ENCODE measurements at places on chromosomes 12 and 14. TPM values are rescaled to one million over a fixed set of nuclear protein-coding genes. Genes with fewer than 3 reads are reported as not detected.

GRCh38 chr14:71650187-71650755 is 282.0 kb upstream of the RGS6 start:
- DNase-seq = no peak

DNA sequence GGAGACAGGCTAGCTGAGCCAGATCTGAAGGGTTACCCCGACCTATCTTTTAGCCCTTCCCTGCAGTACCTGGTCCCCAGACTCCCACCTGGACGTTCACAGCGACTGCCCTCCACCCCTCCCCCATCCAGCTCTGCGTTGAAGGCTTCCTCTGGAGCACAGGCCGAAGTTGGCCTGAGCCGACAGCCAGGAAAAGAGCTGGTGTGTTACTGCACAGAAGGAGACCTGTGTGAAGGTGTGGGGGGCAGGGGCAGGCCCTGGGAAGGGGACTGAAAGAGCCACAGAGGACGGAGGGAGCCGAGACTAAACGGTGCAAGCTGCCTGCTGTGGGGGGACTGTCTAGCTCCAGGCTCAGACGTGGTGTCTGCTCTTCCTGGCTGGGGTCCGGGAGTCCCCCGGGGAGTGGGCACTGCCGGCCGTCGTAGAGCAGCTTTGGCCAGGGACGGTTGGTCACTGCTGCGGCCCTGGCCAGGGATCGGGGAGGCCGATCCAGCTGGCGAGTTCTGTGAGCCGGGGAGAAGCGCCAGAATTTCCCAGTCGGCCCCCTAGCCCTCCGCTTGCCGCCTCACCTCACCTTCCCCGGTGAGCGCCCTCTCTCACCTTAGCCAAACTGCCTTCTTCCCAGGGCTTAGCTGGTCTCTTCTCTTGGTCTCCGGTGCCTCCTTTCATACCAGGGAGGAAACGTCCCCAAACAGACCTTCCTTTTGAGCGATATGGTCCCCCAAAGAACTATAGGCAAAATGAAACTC is 899 bp upstream of the COL2A1 start:
- DNase-seq = no peak

DNA sequence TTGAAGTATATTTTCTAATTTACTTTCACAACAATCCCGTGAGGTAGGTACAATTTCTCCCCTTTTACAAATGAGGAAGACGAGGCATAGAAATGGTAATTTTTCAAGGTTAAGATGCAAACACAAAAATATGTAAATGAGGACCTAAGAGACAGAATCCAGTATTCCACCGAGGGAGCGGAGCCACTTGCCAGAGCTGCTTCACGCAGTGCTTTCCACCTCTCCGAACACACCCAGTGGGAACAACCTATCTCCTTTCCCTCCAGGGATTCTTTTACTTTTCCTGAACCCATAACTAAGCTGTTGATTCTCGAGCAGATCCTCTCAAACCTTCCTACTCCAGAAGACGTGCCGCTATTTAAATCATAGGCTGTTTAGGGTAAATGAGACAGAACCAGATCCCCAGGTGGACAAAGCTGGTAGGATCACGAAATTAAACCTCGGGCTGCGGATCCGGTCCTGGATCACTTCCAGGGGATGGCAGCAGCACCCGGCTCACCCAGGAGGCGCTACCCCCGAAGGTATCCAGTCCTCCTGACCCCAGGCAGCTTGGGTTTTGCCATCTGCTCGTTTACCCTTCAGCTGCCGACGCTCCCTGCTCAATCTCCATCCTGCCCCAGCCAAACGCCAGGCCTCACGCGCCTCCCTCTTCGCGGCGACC is 1.5 kb downstream of the DDHD1 start:
- peak; percentile 33 for DNase-seq

DNA sequence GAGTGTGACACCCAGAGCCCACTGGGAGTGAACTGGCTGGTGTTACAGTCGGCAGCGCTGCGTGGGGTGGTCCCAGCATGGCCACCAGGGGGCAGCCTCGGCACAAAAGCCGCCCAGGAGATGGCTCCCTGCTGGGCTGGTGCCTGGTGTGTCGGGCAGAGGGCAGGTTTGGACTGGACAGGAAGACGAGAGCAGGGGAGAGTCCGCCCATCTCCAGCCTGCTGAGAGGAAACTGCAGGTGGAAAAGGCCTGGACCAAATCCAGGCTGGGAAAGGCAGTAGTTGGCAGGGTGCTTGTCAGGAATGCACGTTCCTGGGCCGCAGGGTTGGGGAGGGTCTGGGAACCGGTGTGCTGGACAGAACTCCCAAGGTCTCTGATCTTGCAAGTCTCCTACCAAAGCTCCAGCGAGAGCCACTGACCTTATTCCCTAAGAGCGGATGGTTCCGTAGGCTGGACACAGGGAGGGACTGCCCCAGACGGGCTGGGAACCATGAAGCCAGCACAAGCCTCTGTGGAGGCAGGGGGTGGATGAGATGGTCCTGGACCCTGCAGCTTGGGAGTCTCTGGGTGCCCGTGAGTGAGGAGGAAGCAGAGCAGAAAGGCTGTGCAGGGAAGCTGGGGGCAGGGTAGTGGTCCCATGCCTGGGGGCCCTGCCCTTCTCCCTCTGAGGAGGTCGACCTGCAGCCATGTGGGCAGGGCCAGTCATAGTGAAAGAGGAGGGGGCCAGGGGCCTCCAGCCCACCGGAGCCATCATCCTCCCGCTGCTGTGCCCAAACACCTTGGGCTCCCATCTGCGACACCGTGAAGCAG is 1.8 kb downstream of the AHNAK2 start:
- DNase-seq = peak; percentile 79

- no peak for DNase-seq
These were observed 84.0 kb downstream of the ITPK1 start for GRCh38 chr14:93031505-93032315.

DNA sequence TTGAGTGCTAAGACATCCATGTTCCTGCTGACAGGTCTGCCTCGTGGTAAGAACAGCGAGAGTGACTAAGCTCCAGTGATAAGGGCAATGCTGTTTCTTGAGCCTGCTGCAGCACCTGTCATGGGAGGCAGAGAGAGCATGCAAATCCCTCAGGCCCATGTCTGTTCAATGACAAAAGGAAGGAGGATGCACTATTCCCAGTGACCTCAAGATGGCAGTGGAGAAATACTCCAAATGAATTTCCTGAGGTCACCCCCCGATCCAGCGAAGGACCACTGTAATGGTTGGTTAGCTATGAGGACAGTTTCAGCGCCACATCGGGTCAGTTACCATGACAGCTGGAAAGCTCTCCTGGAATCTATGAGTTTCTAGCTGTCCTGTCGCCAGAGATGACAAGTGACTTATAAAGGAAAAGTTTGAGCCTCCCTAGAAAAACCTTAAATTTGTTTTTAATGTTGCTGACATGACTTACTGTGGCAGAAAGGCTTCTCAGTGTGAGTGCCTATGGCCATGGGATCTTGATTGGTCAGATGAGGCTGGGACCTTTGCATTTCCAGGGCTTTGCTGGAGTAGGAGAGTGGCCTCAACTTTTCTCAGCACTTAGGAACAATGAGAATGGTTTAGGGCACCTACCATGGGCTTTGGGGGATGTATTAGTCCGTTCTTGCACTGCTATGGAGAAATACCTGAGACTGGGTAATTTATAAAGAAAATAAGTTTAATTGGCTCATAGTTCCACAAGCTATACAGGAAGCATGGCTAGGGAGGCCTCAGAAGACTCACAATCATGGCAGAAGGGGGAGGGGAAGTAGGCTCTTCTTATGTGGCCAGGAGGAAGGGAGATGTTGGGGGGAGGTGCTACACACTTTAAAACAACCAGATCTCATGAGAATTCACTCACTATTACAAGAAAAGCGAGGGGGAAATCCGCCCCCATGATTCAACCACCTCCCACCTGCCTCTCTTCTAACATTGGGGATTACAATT is 88.0 kb upstream of the TMEM260 start:
- no peak for DNase-seq

DNA sequence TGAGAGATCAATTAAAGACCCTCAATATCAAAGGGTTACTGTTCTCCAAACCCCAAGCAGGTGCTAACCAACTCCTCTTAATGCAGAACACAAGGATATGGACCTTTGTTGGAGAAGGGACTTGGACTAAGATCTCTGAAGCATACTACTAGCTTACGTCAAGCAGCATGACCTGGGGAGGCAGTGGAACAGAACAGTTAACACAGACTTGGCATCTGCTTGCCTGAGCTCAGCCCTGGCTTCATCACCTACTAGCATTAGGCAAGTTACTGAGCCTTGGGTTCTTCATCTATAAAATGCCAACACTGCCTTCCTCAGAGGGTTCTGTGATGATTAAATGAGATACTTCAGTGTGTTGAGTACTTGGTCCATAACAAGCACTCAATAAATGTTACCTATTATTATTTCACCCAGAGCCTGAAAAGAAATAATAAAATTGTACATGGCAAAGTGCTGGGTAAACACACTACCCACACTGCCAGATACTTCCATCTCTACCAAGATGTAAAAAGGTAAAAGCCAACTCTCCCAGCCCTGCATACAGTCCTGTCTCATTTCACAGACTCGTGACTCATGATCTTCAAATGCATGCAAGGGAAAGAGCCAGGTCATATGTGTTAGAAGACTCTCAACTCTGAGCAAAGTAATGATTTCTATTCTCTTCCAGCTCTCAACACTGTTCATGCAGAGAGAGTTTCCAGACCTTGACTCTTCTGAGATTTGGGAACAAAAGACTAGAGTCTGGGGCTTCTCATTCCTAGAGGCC is 39.7 kb downstream of the FMNL3 start:
- no peak for DNase-seq

The LBHD2 gene
- total RNA-seq = not detected

The SLC5A8 gene
- 0.14 TPM for total RNA-seq

The MYF6 gene
- not detected for total RNA-seq

- no peak for DNase-seq
These were observed 1.1 kb downstream of the WDR20 start for GRCh38 chr14:102140750-102141145.

DNA sequence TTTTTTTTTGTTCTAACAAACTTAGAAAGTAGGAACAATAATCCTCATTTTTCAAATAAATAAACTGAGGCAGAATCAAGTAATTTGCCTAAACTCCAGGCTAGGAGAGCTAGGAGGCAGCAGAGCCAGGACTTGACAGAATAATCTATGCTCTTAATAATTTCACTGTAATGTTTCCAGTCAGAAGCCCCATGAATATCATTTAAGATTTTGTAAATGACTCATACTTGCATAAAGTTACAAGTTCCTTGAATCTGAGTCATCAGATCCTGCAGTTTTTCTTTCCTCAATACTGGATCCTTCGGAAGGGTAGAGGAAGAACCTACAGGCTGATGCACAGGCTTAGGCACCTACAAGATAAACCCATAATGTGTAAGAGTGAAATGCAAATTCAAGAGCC is 29.0 kb downstream of the CAPRIN2 start:
- no peak for DNase-seq

The CLEC1A gene
- 5.3 TPM for total RNA-seq

GRCh38 chr12:80314741-80315140 is 129.3 kb upstream of the PTPRQ start:
- no peak for DNase-seq

The CABP1 gene
- total RNA-seq = 2.1 TPM

DNA sequence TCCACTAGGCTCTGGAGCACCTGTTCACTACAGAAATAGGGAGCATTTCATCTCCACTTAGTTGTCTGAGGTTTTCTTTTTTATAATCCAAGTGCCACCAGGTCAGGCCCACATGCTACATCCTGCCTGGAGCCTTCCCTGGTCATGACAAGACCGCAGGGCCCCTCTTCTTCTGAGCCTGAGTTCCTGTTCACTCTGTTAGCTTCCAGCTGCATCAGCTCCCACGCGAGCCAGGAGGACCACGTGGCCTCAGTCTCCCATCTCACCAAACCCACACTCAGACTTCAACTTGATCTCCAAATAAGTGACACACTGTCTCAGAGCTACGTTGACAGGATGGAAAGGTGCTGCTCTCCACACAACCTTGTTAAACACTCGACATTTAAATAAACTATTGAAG is 21.0 kb downstream of the RIMBP2 start:
- DNase-seq = no peak

The DCN gene
- total RNA-seq = 1,699 TPM

The PIK3C2G gene
- not detected for total RNA-seq

The GNG2 gene
- total RNA-seq = 9.3 TPM

DNA sequence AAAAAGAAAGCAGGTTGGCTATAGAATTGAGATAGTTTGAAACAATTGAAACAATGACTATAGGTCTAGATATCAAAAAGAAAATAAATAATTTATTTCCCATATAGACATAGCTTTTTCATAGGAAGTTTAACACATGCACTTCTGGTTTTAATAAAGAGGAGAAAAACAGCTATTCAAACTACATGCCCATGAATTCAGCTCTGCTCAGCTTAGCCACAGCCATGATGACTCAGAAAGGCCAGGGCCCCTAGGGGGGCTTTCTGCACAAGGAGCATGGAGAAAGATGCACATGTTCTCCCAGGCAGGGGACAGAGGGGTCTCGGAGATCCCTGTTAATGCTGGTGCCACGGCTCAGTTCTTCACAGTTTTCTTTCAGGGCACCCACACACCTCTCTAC is 114.0 kb downstream of the GALC start:
- no peak for DNase-seq

The MYH6 gene
- not detected for total RNA-seq

GRCh38 chr12:53786411-53786810 is 34.6 kb upstream of the CISTR start:
- DNase-seq = no peak

The LMNTD1 gene
- not detected for total RNA-seq

- DNase-seq = peak; percentile 64
These were observed 4.9 kb upstream of the MTA1 start for GRCh38 chr14:105414456-105415371.

DNA sequence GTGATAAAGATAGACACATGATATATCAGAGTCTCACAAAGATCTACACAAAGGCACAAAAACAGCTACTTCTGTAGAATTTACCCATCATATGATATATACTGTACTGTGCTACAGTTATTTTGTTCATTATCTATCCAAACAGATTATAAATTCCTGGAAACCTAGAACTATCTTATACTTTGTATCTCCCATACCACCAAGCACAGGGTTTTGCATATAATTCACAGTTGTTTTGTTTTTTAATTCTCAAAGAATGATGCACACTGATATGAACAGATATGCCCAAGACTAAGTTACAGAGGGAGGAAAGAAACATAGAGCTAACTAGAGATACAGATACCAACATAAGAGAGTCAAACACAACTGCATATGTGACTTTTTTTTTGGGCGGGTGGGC is 3.4 kb downstream of the PRKAG1 start:
- DNase-seq = no peak

GRCh38 chr12:76717314-76717713 is 46.6 kb upstream of the ZDHHC17 start:
- no peak for DNase-seq

- DNase-seq = no peak
These were observed 188.9 kb downstream of the RIMBP2 start for GRCh38 chr12:130527239-130527638.

Data from uterus (tissue), 4 donors.